ENCODE measurements at places on chromosomes 2 and 18.

DNA sequence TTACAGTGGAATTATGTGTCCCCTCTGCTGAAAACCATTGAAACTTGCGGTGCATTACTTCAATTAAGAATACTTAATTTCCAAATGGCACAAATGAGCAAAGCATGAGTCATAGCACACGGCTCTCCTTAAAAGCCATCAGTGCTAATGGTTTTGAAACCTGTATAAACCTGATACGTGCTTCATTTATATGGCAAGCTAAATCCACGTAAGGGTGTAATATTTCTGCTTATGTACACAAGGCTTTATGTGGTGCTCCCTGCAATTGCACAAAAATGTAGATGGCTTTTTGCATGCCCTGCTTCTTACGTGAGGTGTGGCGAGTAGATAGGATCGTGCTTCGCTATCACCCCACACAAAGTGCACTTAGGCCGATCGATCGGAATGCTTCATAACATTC is 840.9 kb downstream of the GALR1 start:
- DNase-seq: peak; percentile 97

- no peak for DNase-seq
These were observed 361.7 kb downstream of the ANAPC1 start for GRCh38 chr2:111522231-111522768.

- DNase-seq: no peak
These were observed 857 bp upstream of the NEUROD1 start for GRCh38 chr2:181680937-181681811.

- no peak for DNase-seq
These were observed 17.9 kb downstream of the PLEKHA3 start for GRCh38 chr2:178498137-178498536.

GRCh38 chr2:235535423-235536130 is 41.7 kb downstream of the AGAP1 start:
- DNase-seq: no peak

GRCh38 chr2:238462782-238463396 is 36.2 kb downstream of the ASB1 start:
- DNase-seq: peak; percentile 39

DNA sequence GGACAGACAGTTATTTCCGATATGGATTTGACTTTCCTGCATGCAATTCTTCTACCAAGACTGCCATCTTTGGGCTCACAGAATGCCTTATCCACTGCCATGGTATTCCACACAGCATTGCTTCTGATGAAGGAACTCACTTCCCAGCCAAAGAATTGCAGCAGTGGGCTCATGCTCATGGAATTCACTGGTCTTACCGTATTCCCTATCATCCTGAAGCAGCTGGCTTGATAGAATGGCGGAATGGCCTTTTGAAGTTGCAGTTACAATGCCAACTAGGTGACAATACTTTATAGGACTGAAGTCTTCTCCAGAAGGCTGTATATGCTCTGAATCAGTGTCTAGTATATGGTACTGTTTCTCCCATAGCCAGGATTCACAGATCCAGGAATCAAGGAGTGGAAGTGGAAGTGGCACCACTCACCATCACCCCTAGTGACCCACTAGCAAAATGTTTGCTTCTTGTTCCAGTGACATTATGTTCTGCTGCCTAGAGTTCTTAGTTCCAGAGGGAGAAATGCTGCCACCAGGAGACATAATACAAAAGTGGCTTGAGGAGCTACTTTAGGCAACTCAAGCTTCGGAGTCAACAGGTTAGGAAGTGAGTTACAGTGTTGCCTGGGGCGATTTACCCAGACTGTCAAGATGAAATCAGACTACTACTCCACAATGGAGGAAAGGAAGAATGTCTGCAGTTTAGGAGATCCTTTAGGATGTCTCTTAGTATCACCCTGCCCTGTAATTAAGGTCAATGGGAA is 23.8 kb upstream of the SMAD4 start:
- DNase-seq: no peak

DNA sequence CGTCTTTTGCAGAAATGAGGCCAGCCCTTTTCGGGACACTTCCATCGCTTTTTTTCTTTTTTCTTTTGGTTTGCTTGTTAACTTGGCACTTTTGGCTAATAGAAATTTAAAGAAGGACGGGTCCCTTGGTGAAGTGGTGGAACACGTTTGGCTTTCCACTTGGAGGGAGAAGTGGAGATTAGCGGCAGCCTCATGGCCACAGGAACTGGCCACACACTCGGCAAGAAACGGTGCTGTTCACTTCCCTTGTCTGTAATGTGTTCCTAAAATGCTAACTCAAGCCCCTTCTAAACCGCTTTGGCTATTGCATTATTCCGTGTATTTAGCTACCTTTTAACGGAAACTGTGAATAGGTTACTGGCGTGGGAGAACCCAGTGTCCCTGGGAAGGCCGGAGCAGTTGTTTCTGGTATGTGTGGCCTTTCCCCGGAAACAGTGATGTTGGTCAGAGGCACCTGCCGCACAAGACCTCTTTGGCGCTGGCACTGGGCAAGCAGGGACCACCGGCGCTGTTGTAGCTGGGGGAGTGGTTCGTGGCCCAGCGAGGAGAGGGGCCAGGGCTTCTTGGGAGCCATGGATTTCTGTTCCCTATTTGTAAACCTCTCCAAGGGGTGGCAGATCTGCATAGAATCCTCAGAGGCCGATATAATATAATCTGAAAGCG is 981 bp downstream of the RAMP1 start:
- no peak for DNase-seq

GRCh38 chr2:235990344-235990743 is 177.8 kb downstream of the GBX2 start:
- DNase-seq: no peak

DNA sequence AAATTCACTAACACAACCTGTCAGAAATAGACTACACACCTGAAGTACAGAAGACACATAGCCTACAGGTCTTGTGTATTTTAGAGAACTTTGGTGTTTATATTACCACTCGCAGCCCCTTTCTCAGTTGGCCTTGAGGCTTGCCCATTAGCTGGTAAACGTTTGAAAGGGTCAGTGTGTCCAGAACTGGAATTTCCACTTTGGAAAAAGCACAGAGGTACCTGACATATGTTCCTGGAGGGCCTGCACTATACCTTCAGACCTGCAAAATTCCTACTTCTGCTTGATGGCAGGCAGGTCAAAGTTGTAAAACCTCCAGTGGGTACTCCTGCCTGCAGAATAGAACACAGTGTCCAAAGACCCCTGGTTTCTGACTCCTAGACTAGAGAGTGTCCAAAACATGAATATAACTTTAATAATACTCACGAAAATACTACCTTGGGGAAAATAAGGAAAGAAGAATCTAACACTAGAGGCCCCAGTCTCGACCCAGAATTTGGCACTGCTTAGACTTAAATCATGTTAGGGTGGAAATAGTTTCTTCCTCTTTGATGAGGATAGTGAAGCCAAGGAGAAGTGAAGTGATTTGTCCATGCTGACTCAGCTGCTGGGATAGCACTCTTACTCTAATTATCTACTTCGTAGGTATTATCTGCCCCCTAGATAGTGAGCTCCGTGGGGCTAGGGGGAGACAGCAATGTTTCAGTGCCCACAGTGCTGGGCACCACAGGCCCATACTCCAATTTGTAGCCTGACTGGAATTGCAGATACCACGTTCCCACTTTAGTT is 2.8 kb downstream of the KCTD1 start:
- no peak for DNase-seq

DNA sequence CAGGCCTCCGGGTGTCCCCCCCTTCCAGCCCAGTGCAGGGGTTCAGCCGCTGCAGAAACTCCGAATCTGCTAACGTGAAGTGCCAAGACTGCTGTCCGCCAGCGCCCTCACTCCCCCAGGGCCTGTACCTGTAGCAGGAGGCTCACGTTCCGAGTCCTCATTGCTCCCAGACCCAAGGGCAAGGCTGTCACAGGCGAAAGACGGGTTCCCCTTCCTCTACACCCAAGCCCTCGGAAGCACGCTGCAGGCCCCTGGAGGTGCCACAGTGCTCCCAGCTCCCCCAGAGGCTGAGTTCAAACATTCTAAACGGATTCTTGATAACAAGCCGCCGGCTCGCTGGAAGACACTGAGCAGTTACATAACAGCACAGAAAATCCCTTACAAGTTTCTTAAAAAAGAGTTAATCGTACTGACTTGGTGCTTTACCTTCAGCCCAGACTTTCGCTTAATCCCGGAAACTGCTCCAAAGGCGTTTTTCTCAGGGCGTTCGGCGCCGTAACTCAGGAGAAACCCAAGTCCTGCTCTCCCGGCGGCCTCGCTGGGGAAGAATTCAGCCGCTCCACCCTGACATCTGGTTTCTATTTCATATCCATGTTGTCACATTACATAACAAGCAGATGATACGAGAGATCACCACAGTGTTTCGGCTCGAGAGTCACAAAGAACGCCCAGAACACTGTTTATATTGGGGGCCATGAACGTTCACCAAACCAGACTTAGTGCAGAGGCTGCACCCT is 92.0 kb downstream of the HDAC4 start:
- no peak for DNase-seq

GRCh38 chr2:134718023-134718816 is 580 bp downstream of the TMEM163 start:
- DNase-seq: no peak

DNA sequence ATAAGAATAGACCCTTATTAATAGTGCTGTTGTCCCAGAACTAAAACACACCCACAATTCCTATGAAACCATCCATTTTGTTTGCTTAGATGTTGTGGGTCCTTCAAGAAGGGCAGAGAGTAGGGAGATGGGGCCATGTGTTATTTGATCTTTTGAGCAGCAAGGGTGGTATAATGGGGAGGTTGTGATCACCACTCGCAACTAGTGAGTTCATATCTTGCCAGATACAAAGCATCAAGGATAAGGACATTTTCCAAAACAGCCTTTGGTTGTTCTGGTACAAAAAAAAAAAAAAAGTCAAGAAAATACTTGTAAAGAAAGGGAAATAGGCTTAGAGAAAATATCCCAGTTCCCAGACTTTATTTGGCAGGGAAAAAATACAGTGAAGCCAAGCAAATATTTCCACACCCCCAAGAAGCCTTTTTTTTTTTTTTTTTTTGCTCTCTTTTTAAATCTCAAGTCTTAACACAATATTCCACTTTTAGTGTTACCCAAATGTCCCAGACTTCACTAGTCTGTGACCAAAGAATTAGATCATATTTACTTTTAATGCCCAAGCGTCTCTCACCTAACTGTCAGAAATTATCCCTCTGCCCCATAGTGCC is 54.1 kb downstream of the ANTXR1 start:
- DNase-seq: no peak

- no peak for DNase-seq
These were observed 511.0 kb upstream of the CDH7 start for GRCh38 chr18:65239787-65240186.

DNA sequence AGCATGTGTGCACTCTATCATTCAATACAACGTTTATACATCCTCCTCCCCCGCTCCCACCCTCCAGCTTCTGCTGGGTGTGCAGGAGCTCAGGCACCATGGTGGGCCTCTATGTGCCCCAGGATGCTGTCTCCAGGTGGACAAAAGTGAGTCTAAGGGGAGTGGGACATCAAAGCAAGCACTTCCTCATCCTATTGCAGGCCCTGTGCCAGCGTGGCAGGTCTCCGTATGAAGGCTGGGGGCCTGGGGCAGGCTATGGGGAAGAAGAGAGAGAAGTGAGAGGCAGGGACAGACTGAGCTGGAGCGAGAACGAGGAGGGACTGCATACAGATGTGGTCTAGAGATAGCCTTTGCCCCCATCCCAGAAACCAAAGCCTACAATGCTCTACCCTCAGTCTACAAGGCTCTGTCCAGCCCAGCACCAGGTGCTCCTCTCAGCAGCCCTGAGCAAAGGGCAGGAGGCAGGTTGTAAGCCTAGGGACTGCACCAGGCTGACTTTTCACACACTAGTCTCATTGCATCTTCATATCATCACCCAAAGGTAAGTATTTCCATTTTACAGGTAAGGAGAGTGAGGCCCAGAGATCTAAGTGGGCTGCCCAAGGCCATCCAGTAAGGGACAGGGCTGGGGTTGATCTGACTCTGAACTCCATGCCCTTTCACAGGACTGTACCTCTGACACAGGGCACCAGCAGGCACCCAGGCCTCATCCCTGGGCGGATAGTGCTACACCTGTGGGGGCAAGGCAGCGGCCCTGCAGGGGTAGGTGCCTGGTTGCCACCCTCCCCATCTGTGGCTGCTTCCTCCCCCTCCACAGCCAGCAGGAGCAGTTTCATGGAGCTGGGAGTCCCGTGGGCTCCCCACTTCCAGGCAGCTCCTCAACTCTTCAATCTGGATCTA is 14.0 kb upstream of the ARID5A start:
- DNase-seq: no peak

DNA sequence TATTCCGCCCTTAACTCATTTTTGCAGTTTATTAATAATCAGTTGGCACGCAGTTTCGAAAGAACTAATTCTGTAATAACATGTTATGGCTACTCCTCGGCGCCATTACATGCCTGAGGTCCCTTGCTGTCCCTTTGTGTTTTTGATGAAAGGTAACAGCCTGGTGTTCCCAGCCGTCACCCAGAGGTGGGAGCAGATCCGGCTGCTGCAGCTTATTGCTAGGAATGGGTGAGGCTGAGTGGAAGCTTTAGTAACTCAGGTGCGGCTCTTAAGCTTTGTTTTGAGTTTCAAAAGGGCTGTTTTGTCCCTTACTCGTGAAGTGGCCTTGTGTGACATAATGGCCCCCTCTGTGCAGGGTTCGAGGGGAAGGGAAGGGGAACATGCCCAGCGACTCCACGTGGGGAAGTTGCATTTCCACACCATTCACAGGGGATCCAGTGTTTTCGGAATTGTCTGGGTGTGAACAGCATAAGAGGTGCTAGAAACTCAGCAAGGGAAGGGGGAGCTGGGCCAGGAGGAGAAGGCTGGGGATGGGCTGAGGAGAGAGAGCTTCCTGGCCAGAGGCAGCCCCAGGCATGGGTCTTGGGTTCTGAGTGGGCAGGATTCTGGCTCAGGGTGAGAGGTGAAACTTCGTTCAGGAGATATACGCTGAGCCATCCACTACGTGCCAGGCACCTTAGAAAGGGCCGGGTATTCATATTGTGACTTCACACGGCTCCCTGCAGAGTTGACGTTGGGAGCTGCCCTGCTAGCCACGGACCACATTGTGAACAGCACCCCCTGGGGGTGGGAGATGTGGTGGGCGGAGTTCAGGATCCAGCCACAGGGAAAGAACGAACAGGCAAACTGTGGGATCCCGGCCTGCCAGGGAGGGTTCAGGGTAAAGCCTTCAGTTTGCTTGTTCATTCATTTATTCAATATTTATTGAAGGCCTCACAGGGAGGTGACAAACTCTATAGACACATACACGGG is 84.4 kb downstream of the TGOLN2 start:
- no peak for DNase-seq

All from NCI-H748 treated with DMSO at 0.1 percent for 48 hours (cell line).